GM12892 (cell line): ENCODE measurements at places on chromosomes 1 and 21.

DNA sequence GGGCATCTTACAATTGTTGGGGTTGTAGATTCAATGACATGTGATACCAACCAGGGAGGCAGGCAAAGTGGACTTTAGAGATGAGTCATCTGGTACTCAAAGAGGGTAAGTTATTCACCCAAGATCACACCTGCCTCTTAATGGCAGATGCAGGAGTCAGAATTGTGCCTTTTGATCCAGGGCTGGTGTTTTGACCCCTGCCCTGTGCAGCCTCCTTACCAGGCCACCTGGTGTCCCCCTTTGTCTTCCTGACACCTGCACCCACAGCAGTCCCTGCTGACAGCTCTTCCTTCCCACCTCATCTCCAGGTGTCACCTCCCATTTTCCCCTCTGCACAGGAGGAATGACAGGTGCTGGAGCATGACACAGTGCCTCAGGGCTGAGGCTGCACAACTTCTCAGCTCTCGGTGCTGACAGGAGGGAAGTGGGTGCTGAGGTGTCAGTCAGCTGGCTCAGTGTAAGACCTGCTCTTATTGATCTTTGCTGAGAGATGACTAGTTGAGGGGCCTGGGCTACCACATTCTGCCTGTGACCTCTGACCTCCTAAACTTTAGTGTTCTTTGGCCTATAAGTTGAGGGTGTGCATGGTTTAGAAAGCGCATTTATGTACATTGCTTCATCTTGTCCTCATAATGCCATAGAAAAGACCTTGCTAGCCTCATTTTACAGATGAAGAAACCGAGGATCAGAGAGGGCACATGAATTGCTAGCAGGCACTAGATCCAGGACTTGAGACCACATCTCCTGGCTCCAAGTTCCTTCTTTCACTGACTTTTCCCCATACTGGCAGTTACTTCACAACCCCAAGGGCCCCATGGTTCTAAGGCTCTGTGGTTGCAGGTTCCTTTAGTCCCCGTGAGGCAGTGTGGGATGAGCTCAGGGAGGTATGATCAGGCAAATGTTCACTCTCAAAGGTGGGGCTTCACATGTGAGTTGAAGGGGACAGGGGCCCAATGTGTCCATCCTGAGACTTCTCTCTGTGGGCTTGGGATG lies 31.3 kb downstream of the CACNA1E start:
- DNase-seq, result no peak

DNA sequence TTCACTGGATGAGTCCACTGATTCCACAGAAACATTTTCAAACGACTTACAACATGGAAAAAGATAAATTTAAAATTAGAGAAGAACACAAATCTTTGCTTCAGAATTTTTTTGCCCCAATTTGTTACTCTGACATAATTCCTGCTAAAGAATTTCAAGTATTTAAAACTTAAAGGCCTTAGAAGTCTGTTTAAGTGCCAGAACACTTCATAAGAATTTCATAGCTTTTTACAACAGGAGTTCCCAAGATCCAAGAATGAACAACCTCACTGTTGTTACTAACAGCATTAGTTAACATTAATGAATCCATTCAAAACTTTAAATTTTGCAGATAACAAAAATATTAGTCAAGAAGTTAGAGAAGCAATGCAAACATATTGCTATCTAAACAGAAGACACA lies 31.7 kb downstream of the ARHGAP29 start:
- DNase-seq, result no peak

DNA sequence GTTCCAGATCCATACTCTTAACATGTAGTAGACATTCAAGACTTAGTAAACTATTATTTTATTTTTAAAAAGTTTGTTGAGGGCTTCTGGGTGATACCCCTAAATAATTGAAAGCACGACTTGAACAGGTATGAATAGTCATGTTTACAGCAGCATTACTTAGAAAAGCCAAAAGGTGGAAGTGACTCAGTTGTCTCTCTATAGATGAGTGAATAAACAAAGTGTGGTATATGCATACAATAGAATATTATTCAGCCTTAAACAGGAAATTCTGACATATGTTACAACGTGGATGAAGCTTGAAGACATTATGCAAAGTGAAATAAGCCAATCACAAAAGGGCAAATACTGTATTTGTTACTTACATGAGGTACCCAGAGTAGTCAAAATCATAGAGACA lies 26.5 kb downstream of the TSNAX start:
- DNase-seq, result no peak

DNA sequence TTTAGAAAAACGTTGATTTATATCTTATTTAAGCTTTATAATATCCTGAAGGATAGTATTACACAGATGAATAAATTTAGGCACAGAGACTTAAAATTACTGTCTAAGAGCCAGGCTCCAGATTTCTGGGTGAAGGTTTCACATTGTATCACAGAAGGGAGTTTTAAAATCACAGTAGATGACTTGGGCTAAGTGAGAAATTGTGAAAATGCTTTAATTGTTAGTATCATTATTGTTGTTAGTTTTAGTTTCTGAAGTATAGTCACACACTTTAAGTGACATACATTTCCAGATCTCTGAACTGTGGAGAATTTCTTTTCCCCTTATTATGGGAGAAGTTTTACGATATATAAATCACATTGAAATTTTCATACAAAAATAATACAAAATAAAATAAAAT lies 83.5 kb downstream of the NDUFS5 start:
- no peak for DNase-seq

DNA sequence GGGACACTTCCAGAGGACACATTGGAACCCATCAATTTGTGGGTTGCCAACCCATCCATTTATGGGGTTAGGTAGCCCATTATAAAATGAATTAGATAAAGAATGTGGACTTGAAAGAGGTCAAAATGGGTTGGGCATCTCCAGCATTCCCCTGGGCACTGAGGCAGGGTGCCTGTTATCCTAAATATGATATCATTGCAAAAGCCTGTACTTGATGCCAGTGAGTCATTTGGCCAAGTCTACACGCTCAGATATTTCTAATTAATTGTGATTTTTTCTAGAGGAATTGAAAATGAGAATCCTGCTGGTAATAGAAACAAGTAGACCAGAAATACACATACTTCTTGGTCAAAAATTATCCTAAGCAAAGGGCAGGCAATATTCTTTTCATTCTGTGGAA lies 21.9 kb upstream of the NBL1 start:
- DNase-seq, result no peak

GRCh38 chr21:17783003-17783402 lies 36.2 kb downstream of the C21orf91 start:
- no peak for DNase-seq

- no peak for DNase-seq
These were observed 19.5 kb upstream of the PUM1 start for GRCh38 chr1:31084782-31085569.

GRCh38 chr1:204278958-204279357 lies 65.2 kb upstream of the GOLT1A start:
- DNase-seq, result no peak

DNA sequence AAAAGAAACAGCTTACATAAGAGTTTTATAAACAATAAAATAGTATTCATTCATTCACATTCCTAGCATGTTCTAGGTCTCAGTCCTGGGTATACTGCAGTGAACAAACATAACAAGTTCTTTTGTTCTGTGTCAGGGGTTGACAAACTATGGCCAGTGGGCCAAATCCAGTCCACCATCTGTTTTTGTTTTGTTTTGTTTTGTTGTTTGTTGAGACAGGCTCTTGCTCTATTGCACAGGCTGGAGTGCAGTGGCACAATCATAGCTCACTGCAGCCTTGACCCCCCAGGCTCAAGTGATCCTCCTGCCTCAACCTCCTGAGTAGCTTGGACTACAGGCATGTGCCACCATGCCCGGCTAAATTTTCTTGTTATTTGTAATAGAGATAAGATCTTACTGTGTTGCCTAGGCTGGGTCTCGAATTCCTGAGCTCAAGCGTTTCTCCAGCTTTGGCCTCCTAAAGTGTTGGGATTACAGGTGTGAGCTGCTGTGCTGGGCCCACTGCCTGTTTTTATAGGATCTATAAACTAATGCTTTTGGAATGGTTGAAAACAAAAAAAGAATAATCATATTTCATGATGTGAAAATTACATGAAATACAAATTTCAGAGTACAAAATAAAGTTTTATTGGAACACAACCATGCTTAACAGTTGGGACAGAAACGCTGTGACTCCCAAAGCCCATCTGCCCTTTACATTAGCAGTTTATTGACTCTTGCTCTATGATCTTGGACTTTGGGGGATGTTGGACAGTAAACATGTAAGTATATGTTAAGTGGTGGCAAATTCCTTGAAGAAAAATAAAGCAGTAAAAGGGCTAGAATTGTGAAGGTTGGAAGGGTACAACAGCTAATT lies 17.9 kb downstream of the CAPZA1 start:
- no peak for DNase-seq

DNA sequence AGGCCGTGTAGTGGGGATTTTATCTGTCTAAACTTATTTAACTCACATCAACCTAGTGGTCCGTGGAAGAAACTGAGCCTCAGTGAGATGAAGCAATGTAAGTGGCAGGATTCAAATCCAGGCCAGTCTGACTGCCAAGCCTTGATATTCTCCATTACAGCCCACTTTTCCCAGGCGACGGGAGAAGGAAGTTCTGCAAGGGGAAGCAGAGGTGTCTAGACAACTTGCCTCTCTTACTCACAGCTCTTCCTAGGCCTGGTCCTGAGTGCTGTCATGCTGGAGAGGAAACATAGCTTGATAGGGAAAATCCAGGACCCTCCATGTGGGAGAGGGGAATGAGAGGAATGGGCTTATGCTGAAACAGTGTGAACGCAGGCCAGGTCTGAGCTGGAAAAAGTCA lies 9.1 kb downstream of the CTSE start:
- no peak for DNase-seq

GRCh38 chr1:15885701-15886610 lies 38.4 kb downstream of the SPEN start:
- no peak for DNase-seq

GRCh38 chr21:34619841-34620665 lies 5.1 kb upstream of the RCAN1 start:
- no peak for DNase-seq

GRCh38 chr1:117613249-117613968 lies 7.6 kb downstream of the TENT5C start:
- no peak for DNase-seq

GRCh38 chr1:31432592-31433395 lies 19.8 kb downstream of the SERINC2 start:
- no peak for DNase-seq

DNA sequence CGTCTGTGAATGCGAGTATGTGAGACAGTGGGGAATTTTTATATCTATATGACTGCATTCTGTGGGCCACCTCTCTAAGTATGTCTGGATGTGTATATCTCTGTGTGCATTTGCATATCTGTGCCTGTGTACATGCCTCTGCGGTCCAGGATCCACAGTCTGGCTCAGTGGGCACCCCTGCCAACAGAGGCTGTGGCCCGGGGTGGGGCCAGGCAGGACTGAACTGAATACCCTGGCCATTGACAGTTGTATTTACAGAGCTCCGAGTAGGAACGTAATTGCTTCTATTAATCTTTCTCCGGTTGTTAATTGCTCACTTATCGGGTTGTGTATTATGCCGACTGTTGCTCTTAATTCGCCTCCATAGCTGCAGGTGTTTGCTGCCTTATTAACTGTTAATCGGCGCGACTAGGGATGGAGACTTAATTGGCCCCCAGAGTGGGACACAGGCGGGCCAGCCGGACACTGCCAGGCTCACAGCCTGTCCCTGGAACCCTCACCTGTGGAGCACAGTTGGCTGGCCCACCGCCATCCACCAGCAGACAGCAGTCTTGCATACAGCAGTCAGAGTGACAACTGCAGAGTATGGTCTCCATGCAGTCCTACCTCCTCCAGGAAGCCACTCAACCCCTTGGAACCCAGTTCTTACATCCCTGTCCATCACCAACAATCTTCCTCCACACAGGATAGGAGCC lies 22.4 kb upstream of the ADGRB2 start:
- DNase-seq, result no peak

GRCh38 chr1:2544875-2545640 lies 11.1 kb upstream of the TNFRSF14 start:
- no peak for DNase-seq

GRCh38 chr1:87592156-87592555 lies 263.5 kb downstream of the LMO4 start:
- DNase-seq, result no peak

DNA sequence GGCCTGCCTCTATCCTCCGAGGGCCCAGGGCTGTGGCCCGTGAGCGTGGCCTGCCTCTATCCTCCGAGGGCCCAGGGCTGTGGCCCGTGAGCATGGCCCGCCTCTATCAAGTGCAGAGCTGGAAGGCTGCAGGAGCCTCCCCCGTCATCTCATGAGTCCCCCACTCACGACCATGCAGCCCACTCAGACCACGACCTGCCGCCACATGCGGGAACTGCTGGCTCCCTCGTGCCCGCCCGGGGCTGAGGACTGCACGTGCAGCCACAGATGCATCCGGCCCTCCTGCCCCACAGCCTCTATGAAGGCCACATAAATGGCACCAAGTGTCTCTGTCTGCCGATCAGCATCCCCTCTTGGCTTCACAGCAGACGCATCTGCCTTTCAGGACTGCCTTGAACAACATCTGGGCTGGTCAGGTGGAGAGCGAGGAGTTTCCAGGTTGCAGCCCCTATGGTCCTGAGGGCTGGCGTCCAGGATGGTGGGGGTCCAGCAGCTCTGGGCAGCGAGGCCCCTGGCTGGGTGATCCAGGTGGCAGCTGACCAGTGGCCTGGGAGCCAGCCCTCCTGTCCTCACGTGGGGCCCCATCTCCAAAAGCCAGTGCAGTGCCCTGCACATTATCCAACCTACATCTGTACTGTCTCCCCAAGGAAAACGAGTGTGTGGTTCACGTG lies 103.3 kb downstream of the PDE9A start:
- DNase-seq, result no peak

DNA sequence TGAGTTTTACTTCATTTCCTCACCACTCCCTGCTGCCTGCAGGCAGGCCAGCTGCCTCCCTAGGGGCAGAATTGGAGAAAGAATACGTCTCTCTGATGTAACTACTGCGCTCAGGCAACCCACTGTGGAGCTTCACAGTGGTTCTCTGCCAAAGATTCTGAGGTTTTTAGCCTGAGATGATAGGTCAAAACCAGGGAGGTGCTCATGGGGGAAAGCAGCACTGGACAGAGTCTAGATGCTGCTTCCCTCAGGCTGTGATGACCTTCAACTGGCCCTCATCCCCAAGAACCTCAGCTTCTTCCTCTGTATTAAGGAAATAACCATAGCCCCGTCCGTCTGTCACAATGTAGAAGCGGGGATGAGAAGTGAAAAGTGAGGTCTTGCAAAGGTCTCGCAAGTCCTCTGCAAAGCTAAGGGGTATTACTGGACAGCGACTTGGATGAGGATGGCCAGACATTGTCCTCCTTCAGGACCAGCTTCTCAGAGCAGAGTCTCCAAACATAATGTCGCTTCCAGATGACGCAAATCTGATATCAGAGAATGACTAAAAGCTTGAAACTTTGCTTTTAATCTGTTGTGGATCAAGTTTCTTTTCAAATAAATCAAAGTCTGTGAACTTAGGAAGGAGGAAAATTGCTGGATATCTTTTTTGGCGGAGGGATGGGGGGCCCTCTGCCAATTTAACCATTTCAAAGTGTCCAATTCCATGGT lies 65.9 kb upstream of the ATP5PO start:
- DNase-seq, result no peak
